Nucleus accumbens (tissue), 56 donors: ENCODE measurements at places on chromosomes 2 and 18.

DNA sequence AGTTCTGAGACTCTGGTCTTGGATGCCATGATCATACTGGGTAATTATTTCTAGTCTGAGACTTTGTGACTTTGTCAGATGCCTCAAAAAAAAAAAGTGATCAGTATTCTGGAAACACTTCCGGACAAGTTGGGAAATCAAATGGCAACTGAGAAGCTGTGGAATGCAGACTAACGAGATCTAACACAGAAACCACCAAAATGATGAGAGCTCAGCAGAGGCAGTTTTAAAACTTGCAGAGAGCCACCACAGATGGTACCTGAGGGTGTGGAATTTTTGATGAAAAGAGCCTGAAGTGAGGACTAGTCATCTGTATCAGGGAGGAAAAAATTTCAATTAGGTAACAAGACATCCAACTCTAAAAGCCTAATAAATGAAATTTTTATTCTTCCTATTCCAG, 5.5 kb upstream of the GPR75 start:
- no peak for DNase-seq

- no peak for DNase-seq
These were observed 59.0 kb upstream of the ZBTB7C start for GRCh38 chr18:48468151-48468550.

- DNase-seq: no peak
These were observed 202.3 kb downstream of the SPP2 start for GRCh38 chr2:234252772-234253171.

GRCh38 chr18:78978349-78979055, 1.1 kb upstream of the SALL3 start:
- DNase-seq: peak; percentile 69

DNA sequence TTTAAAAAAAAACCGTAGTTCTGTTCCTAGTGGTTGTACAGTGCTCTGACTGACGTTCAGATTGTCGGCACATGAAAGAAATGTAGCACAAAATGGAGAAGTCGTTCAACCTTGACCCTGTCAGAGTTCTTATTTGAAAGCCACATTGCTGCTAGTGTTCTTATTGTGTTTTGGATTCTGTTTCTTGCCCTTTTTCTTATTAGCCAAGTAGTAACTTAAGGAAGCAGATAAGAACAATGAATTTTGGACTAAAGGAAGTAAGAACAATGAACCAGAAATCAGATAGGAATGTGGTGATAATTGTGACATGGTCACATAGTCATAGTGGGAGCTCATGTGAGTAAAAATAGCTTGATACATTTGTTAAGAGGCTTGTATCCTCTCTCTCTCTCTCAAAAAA, 45.9 kb downstream of the RPIA start:
- no peak for DNase-seq

DNA sequence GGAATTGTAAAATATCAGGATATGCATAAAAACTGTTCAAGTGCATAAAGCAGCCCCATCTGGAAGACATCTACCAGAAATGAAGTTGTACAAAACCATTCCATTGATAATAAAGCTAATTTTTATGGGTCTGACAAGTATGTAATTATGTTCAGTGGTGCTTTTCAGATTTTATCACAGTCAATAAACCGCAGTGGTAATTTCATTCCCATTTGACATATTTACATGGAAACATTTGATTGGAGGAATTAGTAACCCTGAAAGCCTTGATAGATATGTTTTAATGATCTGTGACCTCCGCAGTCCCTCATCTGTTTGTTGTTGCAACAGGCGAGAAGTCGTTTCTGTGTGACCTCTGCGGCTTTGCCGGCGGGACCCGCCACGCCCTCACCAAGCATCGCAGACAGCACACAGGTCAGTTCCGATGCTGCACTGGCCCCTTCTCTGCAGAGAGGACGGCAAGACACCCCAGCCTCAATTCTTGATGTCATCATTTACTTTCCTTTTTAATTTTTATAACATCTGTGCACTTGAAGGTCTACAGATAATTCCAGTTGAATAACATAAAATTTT, 283.1 kb downstream of the ZNF407 start:
- no peak for DNase-seq

DNA sequence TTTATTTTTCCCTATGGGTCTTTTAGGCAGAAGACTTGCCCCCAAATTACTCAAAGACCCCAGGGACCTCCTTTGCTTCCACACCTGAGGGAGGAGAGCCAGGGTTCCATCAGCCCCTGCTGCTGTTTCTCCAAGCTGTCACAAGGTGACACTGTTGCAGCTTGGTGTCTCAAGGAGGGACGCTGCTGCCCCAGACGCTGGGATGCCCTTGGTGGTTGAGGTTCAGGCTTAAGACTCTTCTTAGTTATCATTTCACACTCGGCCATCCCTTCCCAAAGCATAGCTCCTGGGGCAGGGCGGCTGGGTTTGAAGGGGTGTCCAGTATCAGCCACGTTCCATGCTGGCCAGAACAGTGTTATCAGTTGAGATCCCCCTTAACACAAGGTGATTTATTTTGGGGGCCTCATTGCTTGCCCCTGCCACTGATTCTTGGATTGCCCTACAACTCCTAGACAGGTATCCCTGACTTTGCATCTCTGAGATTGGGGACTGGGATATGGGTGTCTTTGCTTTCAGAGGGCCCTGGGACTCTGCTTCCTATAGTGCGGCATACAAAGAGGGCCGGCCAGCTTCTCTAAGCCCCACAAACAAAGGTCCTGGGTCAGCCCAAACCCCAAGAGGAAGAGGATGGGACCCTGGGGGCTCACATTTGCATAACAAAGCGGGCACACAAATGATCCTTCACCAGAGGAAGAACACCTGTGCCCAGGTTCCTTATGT, 22.7 kb downstream of the GPR55 start:
- no peak for DNase-seq

DNA sequence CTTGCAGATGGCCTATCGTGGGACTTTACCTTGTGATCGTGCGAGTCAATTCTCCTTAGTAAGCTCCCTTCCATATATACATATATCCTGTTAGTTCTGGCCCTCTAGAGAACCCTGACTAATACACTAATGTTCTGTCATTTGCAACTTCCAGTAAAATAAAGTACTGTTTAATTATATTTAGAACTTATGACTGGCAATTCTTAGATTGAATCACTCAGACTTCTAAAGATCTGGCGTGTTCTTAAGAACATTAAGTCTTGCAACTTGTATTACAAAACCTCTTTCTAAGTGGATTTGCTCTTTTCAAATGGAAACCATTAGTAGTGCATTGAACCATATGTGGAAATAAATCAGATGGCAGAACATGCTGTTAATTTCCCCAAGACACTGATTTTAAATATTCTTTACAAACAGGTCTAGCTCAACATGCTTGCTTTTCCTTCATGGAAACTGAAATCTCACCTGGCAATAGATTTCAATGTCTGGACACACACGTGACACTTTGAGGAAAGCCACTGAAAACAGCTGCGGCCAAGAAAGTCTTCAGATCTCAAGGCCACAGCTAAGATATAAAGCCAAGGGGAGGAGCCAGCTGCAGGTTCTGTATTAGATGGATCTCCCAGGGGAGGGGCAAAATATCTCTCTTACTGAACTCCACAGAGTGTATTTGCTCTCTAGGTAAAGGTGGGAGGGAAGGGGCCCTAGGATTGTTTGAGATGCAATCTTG, 50.6 kb downstream of the PMAIP1 start:
- DNase-seq: no peak

- no peak for DNase-seq
These were observed 304.5 kb downstream of the EIPR1 start for GRCh38 chr2:3073041-3073595.

- peak; percentile 82 for DNase-seq
These were observed 24.6 kb upstream of the CASP10 start for GRCh38 chr2:201158111-201158929.

GRCh38 chr2:30688956-30689401, 118.3 kb downstream of the CAPN13 start:
- DNase-seq: no peak
